Activated CD4-positive, alpha-beta T cell treated with anti-CD3 and anti-CD28 coated beads, Interleukin-2, amount 10 ng/mL, durations not matched to agents 7 days and 5 days (primary cell): ENCODE measurements at places on chromosomes 3 and 15.

GRCh38 chr3:127196466-127197299, 3.8 kb downstream of the PRR23E start:
- no peak for DNase-seq

- no peak for DNase-seq
Observed at GRCh38 chr3:64109438-64109837, 86.1 kb upstream of the PSMD6 start.

- peak; percentile 36 for DNase-seq
Observed at GRCh38 chr3:49785565-49786356, 581 bp downstream of the IP6K1 start.

GRCh38 chr15:64621056-64621455, 154.3 kb downstream of the RBPMS2 start:
- no peak for DNase-seq

GRCh38 chr15:49232236-49232806, 62.3 kb downstream of the GALK2 start:
- DNase-seq, result no peak

DNA sequence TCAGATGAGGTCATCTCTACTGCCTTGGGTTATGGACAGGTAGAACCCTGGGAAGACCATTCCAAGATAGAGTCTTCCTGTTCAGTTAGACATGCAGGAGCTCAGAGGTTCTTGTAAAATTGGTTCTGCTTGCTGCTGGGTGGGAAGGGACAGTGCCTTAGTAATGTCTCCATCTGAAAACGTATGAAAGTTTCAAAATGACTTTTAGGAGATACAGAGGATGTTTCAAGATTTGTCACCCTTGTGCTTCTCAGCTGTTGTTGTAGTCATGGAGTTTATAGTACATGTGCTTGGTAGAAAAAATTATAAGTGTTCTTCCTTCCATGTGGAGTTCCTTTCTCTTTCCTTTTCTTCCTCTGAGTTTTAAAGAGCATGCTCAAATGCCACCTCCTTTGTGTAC, 885.2 kb upstream of the CFAP20DC start:
- DNase-seq, result no peak

DNA sequence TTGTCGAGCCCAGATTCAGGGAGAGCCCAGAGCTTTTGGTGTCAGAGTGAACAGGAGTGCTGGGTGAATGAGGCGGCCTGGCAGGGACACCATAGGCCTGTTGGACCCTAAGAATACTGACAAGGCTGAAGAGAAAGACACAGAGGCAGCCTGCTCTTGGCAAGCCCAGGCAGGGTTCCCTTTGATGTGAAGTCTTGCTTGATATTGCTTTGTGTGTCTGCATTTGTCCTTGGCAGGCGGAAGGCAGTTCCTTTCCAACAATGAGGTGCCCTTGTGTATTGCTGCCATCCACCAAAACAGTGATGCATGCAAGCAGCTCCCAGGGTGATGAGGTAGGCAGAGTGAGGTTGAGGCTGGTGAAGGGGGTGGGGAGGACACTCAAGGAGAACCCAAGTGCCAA, 152.7 kb upstream of the TSC22D2 start:
- DNase-seq, result no peak

GRCh38 chr3:126925411-126926171, 57.3 kb upstream of the PLXNA1 start:
- DNase-seq, result no peak

DNA sequence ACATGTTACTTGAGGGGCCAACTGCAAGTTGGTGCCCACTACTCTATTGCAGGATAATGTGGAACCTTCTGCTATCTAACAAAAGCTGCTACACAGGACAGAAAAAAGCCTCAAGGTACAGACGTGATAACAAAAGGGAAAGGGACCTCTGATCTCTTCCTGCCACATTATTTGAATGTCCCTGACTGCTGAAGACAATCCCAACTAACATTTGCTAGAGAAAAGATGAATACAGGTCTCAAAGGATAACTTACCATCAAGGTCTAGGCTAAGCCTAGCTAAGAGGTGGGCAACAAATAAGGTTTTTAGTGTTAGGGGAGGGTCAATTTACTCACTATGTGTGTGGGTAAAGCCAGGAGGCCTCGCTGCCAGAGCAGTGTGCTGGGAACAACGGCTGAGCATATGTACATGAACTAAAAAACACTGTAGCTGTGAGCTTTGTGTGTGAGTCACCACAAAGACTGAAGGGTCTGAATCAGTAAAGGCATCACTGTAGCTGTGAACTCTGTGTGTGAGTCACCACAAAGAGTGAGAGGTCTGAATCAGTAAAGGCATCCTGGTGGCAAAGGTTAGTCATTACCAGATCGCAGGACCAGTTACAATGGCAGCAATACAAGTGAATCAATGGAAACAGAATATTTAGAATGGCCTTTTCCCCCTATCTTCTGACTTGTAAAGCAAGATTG, 111.7 kb downstream of the LMLN start:
- DNase-seq, result peak; percentile 55

- no peak for DNase-seq
Observed at GRCh38 chr3:146569314-146569713, 24.9 kb upstream of the PLSCR1 start.
